ENCODE measurements at places on chromosomes 6 and 20.

GRCh38 chr6:151388236-151388635 is 3.1 kb downstream of the ZBTB2 start:
- no peak for DNase-seq

- no peak for DNase-seq
These were observed 19.9 kb downstream of the TPD52L1 start for GRCh38 chr6:125173341-125174095.

- DNase-seq, result no peak
These were observed 51.3 kb upstream of the EIF2S2 start for GRCh38 chr20:34163307-34163706.

DNA sequence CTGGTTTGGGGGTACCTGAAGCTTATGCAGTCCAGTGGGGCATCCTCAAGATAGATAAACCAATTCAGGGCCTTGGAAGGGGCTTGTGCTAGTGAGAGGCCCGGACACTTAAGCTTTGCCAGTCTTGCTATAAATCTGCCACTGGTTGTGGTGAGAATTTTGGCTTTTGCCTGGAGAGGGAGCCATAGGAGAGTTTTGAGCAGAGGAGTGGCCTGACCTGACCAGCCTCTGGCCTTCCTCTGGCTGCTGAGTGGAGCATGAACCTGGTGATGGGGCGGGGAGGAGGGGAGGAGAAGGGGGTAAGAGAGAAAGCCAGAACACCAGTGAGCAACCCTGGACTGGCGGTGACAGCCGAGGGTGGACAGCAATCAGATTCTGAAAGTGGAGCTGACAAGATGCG is 7.1 kb downstream of the TMEM74B start:
- DNase-seq, result no peak

DNA sequence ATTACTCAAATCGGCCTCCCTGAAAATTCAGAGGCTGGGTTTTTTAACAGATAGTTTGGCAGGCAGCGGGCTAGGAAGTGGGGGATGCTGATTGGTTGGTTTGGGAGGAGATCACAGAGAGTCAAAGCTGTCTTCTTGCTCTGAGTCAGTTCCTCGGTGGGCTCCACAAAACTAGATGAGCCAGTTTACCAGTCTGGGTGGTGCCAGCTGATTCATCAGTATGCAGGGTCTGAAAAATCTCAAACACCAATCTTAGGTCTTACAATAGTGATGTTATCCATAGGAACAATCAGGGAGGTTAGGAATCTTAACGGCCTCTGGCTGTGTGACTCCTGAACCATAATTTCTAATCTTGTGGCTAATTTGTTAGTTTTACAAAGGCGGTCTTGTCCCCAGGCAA is 190.7 kb downstream of the C6orf118 start:
- DNase-seq, result no peak

- no peak for DNase-seq
These were observed 42.5 kb upstream of the ADGRF1 start for GRCh38 chr6:47084610-47085009.
